ENCODE measurements at places on chromosomes 7 and 10. TPM values are rescaled to one million over a fixed set of nuclear protein-coding genes. Genes with fewer than 3 reads are reported as not detected.

FAM13C gene
- 7.3 TPM for total RNA-seq

ANXA8L1 gene
- total RNA-seq: not detected

TRIL gene
- 10.6 TPM for total RNA-seq

MKX gene
- 31.1 TPM for total RNA-seq

CYP26C1 gene
- not detected for total RNA-seq

ETV1 gene
- total RNA-seq: 9.2 TPM

ZNF488 gene
- not detected for total RNA-seq

GFRA1 gene
- total RNA-seq: 16.4 TPM

OGDHL gene
- total RNA-seq: not detected

HTR5A gene
- total RNA-seq: not detected

UNCX gene
- total RNA-seq: not detected

IRF5 gene
- 10.3 TPM for total RNA-seq

GIMAP6 gene
- 24.5 TPM for total RNA-seq

MUC3A gene
- total RNA-seq: 0.74 TPM

CCDC172 gene
- not detected for total RNA-seq

KLF14 gene
- total RNA-seq: 0.10 TPM

LYZL1 gene
- total RNA-seq: not detected

CYP2C19 gene
- total RNA-seq: 0.10 TPM

ATG9B gene
- total RNA-seq: not detected

BPGM gene
- total RNA-seq: 16.1 TPM

ARL3 gene
- 11.6 TPM for total RNA-seq

MXI1 gene
- 45.5 TPM for total RNA-seq

PNLIPRP3 gene
- not detected for total RNA-seq

MALRD1 gene
- total RNA-seq: 3.4 TPM

SEMA3A gene
- total RNA-seq: 10.9 TPM

H2BK1 gene
- not detected for total RNA-seq

VSTM4 gene
- total RNA-seq: 14.9 TPM

SFTPA2 gene
- 2.6 TPM for total RNA-seq

HPSE2 gene
- 0.14 TPM for total RNA-seq

STEAP2 gene
- 47.7 TPM for total RNA-seq

RNF32 gene
- total RNA-seq: 0.33 TPM

TAS2R5 gene
- 0.90 TPM for total RNA-seq

CLCN1 gene
- 0.05 TPM for total RNA-seq

Data from posterior vena cava (tissue), 2 donors.